ENCODE measurements at places on chromosomes 6 and 20.
A peak's percentile ranks its signal among the peaks of the same experiment; 100 is the strongest.

DNA sequence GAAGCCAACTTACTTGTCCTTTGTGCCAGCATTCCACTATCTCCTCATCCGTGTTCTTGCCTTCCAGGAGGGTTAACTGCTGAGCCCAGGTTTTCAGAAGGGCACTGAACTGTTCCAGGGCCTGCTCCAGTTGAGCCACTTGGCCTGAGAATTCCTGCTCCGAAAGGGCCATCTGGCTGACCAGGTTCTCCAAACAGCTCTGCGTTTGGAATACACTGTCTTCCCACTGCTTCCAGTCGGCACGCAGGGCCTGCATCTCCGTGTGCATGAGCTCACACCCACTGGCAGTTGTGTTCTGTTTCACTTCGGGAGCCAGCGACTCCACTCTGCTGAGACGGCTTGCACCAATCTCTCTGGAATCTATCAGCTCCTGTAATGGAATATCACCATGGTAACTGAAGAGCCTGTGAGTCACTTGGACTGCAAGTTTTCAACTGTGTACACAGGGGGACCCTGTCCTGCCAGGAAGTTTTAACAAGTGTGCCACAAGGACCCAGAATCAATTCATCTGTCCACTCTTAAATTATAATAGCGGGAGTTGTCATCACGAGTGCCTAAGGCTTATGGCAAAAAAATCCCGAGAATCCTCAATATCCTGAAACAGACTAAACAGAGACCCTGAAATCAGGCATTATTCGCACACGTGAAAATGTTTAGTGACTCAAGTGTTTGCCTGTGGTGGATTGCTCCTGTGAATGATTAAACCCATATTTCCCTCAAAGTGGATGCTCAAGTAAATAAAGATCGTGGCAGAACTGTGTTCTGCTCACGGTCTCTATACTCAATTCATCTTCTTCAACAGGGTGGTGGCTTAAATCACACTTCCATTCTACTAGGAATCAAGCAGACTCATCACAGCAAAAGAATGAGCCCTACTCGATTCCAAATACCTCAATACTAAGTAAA lies 255.9 kb downstream of the SYNE1 start:
- peak; percentile 94 for DNase-seq

- DNase-seq = no peak
These were observed 835.3 kb upstream of the EPHA7 start for GRCh38 chr6:94254689-94255088.

DNA sequence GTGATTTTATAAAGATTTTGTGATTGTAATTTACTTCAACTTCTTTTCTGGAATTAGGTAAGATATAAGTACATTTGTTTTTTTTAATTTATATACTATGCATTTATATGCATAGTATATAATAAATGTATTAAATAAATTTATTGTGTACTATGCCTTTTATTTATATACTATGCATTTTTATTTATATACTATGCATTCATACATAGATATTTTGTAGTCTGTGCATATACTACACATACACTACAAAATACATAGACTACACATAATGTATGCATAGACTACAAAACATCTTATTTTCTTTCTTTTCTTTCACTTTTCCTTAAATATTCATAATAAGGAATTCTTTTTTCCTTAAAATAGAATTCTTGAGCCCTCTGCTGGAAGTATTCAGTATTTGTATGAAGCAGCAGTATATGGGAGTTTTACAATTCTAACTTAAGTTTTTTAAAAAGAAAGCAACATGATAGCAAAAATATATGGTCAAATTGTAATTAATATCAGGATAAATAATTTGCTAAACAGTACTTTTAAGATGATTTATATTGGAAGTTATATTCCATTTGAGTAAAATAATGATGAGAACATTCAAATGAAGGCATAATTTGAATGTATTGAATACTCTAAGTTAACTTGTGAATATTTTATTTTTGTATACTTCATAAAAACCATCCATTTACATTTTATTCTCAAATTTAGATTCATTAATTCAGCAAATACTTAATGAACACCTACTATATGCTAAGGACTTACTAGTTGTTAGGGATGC lies 129.3 kb downstream of the KLHL32 start:
- DNase-seq = no peak

GRCh38 chr20:46558511-46558959 lies 8.1 kb upstream of the OCSTAMP start:
- DNase-seq = peak; percentile 21

DNA sequence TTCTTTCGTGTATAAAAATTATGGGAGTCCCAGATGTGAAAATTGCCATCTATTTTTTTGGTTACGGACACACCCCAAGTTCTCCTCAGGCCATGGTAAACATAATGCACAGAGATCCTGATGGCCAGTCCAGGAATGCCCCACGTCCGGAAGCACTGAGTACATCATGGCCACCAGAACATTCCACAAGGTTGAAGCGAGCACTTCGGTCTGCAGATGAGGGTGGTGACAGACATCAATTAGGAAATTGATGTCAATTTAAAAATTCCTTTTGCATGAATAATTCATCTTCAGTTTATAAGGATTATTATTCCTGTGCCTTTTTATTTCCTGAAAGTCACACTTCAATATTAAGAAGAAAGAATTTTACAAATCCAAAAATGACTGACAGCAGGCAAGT lies 13.2 kb upstream of the EXOC2 start:
- DNase-seq = no peak

GRCh38 chr6:56459030-56459805 lies 183.5 kb downstream of the DST start:
- DNase-seq = no peak

- DNase-seq = peak; percentile 20
These were observed 47.0 kb downstream of the WDR27 start for GRCh38 chr6:169654598-169655391.

GRCh38 chr20:50635676-50636600 lies 55.4 kb downstream of the RIPOR3 start:
- no peak for DNase-seq

GRCh38 chr6:16421462-16421960 lies 183.1 kb downstream of the GMPR start:
- DNase-seq = no peak

- no peak for DNase-seq
These were observed 4.7 kb downstream of the MLIP start for GRCh38 chr6:54115966-54116365.

DNA sequence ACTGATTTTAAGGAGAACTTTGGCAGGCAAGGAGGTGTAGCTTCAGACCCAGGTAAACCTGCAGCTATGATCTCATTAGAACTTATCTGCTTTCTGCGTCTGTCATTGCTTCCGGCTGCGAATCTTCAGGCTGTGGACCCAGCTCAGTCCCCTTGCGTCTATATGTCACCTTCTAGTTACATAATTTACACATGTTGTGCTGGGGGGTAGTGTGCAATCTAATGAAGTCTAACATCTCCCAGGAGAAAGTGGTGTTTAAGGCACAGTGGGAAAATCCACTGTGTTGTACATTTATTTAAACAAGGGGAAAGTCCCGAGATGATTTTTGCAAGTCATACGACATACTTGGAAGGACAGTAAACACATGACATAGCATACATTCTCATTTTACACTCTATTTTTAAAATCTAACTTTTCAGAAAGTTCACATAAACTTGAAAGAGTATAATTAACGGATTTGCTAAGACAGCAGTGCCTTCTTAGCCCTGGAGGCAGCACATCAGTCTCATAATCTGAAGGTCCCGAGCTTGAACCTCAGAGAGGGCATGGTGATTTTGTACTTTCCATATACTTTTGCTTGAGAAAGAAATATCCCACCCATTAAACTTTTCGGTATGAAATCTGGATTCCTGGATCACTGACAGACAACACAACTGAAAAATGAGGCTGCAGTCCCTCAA lies 35.2 kb downstream of the GPX6 start:
- no peak for DNase-seq

GRCh38 chr6:145015739-145016558 lies 719.4 kb downstream of the EPM2A start:
- peak; percentile 69 for DNase-seq

- DNase-seq = no peak
These were observed 403.3 kb downstream of the TAF4 start for GRCh38 chr20:61662226-61662967.

DNA sequence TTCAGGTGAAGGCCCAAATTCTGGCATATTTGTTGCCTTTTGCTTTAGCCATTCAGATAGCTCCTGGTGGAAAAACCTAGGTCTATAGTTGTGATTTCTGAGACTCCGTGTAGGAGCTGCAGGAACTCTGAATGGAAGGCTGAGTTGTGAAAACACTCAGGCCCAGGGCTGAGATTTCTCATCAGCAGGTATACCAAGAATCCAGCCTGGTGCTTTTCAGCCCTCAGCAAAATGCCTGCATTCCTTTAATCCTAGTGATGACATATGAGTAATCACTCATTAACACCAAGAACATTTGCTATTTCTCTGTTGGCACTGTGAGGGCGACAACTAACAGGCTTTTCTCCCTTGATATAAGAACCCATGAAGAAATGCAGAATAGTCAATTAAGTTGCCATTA lies 546.1 kb upstream of the MAN1A1 start:
- DNase-seq = no peak

DNA sequence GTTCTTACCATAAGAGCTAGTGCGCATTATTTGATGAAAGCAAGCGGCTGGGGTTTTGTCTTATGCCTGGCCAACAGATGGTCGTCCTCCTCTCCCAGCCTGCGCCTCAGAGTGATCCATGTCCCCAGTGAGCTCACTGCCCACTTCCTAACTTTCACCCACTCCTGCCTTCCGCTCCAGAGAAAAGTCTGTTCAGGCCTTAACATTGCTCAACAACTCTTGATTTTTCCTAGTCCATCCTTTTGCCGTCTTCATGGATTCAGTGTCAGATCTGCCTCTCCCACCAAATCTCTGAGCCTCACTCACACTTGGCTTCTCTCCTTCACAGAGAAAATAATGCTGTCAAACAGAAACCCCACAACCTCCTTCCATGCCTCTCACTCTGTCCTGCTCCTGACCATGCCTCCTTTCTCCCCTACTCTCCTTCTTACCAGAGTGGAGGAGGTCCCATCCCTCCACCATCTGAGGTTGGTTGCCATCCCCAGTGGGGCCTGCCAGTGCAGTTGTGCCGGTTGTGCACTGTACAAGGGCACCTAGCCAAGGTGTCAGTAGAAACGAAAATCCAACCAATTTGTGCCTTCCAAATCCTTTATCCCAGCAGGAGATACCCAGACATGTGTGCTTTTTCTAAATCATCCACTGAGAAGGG lies 58.9 kb upstream of the SRSF6 start:
- no peak for DNase-seq

DNA sequence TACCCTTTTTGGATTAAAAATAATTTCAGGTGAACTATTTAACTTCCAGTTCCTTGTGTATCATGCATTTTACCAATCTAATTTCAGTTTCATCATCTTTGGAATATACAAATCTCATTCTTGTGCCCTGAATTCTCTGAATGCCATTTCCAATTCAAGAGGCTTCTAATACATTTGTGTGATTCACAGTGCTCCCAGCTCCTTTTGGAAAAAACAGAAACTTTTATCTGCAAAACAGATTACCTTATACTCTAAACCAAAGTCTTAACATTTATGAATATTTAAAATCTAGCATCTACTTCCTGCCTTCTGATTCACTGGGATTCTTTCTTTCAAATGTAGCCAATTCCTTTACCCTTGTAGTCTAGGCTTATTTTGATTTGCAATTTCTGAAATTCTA lies 11.1 kb upstream of the PEX7 start:
- DNase-seq = no peak

DNA sequence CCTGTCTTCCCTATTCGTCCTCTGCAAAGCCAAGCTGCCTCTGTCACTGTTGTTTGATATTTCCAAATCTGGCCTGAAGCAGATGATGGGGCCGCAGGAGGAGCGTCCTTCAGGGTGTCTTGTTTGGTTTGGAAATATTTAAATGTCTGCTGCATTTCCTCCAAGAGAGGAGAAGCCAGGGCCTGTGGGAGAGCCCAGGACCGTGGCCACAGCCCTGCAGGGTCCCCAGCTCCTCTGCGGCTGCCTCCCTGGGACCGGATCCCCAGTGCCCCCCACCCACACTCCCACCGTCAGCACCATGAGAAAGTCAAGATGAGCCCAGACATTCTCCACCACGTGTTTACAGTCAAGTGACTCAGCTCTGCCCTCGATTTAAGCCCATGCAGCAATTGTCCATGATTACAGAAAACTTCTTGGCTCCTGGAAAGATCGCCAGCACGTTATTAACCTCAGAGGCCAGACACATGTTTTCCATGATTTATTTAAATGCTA lies 18.2 kb downstream of the FOXF2 start:
- no peak for DNase-seq

GRCh38 chr20:37803438-37804307 lies 99.3 kb upstream of the VSTM2L start:
- no peak for DNase-seq

- no peak for DNase-seq
These were observed 608.4 kb upstream of the AGPAT4 start for GRCh38 chr6:161882196-161882765.

All from GM04503 (cell line).